ENCODE measurements at places on chromosomes 13 and 19.

- DNase-seq = peak; percentile 96
Observed at GRCh38 chr19:48872182-48872883, at the start of gene PPP1R15A. Gene PPP1R15A (plus strand): TSS chr19:48872421. CDS start chr19:48873234, 813 bp downstream.

- peak; percentile 44 for DNase-seq
Observed at GRCh38 chr13:30690282-30691188, 44.8 kb upstream of the ALOX5AP start.

DNA sequence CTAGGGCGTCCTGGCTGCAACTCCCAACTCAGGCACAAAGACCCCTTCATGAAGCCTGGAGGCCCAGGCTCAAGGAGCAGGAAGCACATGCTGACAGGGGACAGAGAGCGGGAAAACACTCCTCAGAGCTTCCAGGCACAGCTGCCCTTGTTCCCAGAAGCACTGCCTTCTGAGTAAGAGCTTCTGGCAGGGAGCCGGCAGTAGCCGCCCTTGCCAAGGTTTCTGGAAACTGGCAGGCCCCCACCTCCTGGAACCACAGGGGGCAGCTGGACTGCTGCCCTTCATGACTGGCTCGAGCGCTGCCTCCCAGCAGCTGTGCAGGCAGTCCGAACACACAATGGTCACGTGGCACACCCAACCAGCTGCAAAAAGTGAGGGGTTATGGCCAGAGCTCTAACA, 33.6 kb upstream of the EPHX3 start:
- DNase-seq = peak; percentile 94

GRCh38 chr13:20340759-20341171, 108.6 kb upstream of the GJB6 start:
- DNase-seq = no peak

DNA sequence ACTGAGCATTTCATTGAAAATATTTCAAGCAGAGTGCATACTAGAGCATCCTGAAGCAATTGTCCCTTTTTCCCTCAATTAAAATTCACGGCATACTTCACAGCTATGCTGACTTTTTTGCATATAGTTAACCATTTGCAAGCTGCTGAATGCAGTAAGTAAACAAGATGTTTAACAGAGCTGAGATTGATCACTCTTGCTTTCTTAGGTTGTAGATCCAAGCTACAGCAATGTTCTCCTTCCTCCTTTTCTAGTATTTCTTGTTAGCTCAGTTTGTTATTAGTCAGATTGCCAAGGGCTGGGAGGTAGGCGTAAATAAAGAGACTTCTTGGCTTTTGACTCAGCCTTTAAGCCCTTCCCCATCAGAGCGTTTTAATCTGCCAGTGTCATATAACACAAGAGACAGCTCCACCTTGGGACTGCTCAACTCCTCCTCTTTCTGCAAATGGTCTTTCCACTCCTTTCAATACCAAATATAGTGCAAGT, at the start of gene SLITRK6:
Gene SLITRK6 (minus strand): TSS at position 323 of the 486 bp plus-strand sequence. CDS start 2,911 bp downstream, outside the sequence.
- peak; percentile 63 for DNase-seq

GRCh38 chr19:38466050-38466449, 32.6 kb downstream of the RYR1 start:
- DNase-seq = no peak

DNA sequence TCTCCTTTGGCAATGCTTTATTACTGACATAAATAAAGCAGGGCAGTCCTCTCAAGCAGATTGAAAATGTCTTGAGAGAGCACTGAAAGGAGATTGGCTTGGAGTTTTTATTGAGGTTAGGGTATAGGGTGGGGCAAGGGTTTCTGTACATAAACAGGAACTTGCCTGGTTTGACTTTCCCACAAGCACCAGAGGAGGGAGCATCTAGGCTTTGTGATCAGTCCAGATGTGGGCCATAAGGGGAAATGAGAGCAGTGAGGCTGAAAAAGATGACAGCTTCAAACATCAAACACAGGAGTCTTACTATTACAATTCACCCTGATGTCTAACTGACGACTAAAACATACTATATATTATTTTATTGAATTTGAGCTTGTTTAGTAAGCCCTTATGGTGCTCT, 260.9 kb downstream of the MTUS2 start:
- DNase-seq = peak; percentile 2

DNA sequence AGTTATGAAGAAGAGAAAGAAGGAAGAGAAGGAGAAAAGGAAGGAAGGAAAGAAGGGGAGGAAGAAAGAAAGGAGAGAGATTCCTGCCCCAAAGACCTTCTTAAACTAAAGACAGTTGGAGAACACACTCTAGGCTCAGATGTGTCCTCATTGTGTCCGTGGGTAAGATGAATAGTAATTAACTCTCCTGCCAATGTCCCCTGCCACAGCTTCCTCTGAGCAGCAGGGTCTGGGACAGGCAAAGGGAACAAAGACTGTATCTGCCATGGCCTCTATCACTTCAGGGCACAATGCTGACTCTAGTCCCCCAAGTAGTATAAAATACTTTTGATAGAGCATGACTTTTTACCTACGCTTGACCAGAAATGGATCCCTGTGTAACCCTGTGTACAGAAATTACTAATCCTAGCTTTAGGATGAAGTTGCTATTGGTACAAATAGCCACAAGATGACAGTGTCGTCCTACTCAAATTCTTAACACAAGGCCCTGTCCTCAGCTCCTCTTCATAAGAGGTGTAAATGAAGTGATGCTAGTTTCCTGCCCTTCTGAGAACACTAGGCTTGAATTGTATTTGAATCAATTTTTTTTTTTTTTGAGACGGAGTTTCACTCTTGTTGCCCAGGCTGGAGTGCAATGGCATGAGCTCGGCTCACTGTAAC, 186.2 kb upstream of the GPR12 start:
- DNase-seq = peak; percentile 63

GRCh38 chr19:9673912-9674662, 813 bp downstream of the ZNF562 start:
- no peak for DNase-seq

DNA sequence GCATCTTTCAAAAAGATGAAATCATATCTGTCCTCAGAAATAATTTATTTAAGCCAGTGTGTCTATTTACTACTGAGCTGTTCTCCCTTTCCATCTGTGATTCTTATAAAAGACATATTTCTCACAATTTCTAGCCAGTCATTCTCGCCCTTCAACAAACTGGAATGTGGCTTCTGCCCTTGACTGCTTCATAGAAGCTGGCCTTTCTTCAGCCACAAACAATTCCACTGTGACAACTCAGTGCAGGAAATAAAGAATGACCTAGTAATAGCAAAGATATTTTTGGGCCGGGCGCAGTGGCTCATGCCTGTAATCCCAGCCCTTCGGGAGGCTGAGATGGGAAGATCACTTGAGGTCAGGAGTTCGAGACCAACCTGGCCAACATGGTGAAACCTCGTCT, 655.5 kb downstream of the PCDH9 start:
- DNase-seq = no peak

GRCh38 chr19:36113425-36113824, 1.2 kb downstream of the POLR2I start:
- DNase-seq = no peak

- peak; percentile 33 for DNase-seq
Observed at GRCh38 chr13:91346850-91347201, 661 bp upstream of the MIR17HG start.

DNA sequence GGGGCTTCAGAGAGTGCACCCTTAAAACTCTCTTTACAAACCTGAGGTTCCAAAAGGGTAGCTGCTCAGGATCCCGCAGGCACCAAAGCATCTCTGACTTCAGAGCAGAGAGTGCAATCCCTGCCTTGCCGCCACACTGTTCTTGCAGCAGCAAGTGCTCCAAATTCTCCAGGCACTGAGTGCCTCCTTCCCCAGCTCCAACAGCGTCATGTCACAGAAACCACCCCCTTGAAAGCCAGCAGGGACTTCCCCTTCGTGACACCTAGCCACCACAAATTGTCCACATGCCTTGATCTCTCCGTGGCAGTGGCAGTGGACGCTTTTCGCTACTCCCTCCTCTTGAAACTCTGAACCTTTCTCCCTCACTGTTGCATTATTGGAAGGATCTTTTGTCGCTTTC, 39.9 kb downstream of the MBNL2 start:
- DNase-seq = no peak

DNA sequence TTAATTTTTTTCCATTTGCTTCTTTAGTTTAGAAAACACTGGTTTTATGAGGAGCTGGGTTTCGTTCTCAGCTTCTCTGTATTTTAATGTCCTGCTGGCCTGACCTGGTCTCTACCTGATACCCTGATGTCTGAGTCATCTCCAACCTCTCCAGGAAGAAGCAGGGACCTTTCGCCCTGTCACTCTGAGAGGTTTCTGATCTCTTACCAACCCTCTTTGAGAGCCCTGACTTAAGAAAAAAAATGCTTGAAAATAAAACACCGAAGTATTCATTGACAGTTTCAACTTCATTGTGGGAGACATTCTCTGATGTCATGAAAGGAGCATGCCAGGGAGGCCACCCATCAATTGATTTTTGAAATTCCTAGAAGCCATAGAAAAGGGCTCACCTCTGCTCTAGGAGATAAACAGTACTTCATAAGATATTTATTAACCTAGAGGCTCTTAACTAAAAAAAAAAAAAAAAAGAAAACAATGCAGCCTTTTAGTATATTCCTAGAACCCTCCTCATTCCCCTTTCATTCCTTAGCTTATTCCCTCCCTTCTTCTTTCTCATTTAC, 234.8 kb downstream of the ENOX1 start:
- no peak for DNase-seq

DNA sequence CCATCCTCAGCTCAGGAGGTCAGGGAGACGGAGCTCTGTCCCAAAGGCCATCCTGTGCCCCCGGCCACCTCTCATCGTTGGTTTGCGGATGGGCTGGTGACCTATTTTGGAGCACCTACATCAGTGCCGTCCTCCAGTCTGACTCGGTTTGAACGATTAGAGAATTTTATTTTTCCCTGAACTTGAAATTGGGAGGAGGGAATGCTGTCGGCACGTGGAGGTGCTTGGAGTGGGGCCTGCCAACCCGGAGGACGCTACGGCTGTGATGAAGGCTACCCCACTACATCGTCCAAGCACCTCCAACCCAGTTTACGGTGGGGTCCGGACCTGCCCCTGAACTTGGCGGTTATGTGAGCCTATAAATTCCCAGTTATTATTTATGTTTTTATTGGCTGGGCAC, 3.0 kb upstream of the ZNF554 start:
- no peak for DNase-seq

- DNase-seq = no peak
Observed at GRCh38 chr19:15436012-15436825, 13.5 kb downstream of the WIZ start.

- no peak for DNase-seq
Observed at GRCh38 chr19:56086671-56087430, 34.2 kb downstream of the ZNF787 start.

- DNase-seq = no peak
Observed at GRCh38 chr19:19076476-19076875, 12.7 kb downstream of the SLC25A42 start.

DNA sequence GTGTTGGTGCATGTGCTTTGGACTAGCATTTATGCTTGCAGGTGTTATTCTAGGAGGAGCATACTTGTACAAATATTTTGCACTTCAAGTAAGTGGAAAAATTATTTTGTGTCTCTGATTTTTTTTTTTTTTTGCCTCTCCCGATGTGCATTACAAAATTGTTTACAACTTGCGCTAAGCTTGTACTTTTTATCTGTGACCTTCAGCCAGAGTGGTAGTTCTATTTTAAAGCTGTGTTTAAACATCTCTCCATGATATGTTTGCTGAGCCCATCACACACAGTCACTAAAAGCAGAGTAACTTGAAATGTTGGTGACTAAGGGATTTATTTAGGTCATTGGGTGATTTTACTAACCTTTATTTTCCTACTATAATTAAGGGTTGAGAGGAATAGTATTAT, 20.8 kb downstream of the ITM2B start:
- DNase-seq = no peak

DNA sequence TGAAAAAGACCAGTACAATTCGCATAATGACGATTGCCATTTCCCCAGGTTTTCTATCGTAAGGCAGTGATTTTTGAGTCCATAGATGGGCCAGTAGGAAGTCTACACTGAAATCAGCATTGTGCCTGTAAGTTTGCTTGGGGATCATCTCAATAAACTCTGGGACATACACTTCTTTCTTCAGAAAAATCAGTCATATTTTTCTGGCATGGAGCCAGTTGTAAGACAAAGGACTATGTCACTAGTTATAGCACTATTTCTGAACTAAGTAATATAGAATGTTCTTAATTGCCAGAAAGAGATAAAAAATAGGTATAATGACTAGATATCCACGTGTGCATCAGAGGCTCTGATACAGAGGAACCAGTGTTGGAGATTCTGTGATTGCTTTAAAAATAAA, 243.5 kb downstream of the LMO7 start:
- no peak for DNase-seq

GRCh38 chr19:52198678-52199077, 8.8 kb downstream of the PPP2R1A start:
- no peak for DNase-seq

DNA sequence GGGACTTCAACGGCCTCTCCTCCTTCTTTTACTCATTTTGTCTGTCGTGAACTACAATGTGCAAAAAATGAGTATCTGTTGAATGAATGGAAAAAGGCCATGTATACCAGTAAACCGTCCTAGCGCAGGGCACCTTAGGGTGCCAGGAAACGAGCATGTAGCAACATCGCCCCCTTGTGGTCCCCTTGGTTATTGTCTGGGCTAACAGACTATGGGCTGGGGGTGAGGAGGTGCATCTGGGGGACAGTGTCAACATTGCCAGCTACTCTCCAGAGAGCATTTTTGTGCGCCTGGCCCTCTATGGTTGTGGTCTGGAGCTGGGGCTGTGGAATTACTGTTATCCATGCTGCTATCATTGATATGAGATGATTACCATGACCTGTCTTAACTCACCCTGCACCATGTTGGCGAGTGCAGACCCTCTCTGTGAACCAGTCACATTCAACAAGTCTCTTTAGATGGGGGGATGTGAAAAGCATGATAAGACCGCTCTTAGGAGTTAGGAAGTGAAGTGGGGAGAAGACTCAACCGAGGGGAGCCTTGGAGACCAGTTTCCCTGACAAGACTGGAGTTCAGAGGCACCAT, 22.8 kb upstream of the SIGLEC11 start:
- DNase-seq = peak; percentile 30

DNA sequence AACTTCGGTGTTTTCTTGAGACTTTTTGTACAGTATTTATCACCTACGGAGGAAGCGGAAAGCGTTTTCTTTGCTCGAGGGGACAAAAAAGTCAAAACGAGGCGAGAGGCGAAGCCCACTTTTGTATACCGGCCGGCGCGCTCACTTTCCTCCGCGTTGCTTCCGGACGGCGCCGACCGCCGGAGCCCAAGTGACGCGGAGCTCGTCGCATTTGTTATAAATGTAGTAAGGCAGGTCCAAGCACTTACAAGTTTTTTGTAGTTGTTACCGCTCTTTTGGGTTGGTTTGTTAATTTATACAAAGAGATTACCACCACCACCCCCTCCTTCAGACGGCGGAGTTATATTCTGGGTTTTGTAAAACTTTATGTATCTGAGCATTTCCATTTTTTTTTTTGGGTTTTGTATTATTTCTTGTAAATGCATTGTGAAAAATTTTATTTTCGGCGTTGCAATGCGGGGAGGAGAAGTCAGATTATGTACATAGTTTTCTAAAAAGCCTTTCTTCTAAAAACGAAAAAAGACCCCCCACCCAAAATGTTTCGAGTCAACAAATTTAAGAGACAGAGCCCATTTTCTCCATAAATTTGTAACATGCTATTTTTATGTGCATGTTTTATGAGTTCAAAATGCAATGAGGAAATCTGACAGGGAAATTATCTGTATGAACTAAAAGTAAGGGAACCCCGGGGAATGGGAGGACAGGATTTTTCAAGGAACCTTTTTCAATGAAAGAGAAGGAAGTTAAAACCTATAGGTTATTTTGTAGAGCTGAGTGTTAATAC, 2.3 kb downstream of the SOX1 start:
- DNase-seq = no peak
